ENCODE measurements at places on chromosomes 1 and 21. TPM values are rescaled to one million over a fixed set of nuclear protein-coding genes. Genes with fewer than 3 reads are reported as not detected.

- H3K27ac ChIP-seq = no peak overlapping the region
- peaks cover 10% of the 10 kb centered on the region for H3K4me1 ChIP-seq
- peaks cover 3% of the 10 kb centered on the region for H3K27me3 ChIP-seq
- no peak overlapping the region for H3K4me3 ChIP-seq
- DNase-seq = no peak
- no peaks in the 10 kb centered on the region for H3K36me3 ChIP-seq
These were observed 90.6 kb downstream of the HIVEP3 start for GRCh38 chr1:41827991-41828570.

The CLCA1 gene
- total RNA-seq = not detected

GRCh38 chr1:205554026-205554811 is 49.8 kb downstream of the CDK18 start:
- H3K36me3 ChIP-seq = peaks cover 18% of the 10 kb centered on the region
- H3K4me1 ChIP-seq = no peaks in the 10 kb centered on the region
- H3K27me3 ChIP-seq = peaks cover 3% of the 10 kb centered on the region
- DNase-seq = no peak
- no peak overlapping the region for H3K4me3 ChIP-seq
- no peak overlapping the region for H3K27ac ChIP-seq

DNA sequence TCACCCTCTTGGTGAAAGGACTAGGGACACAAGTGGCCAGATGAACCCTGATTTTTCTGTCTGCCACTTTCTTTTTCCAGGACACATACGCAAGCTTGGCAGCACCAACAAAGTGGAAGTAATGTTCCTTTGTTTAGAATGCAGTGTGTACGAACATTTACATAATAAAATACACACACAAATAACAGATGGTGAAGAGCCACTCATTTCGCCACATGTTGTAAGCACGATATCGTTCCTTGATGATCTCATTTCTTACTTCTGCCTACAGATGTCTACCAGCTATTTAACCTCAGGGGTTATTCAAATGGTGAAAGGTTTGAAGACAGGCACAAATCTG is 670.2 kb upstream of the CXADR start:
- no peak for DNase-seq
- no peaks in the 10 kb centered on the region for H3K27me3 ChIP-seq
- H3K4me1 ChIP-seq = peaks cover 24% of the 10 kb centered on the region
- peak overlapping the region; percentile 92 for H3K27ac ChIP-seq

The PFKFB2 gene
- total RNA-seq = 3.6 TPM

GRCh38 chr1:115977499-115978258 is 1.4 kb downstream of the SLC22A15 start:
- peak overlapping the region; percentile 92 for H3K4me3 ChIP-seq
- peaks cover 2% of the 10 kb centered on the region for H3K27me3 ChIP-seq
- DNase-seq = no peak
- peaks cover 38% of the 10 kb centered on the region for H3K4me1 ChIP-seq
- peak overlapping the region; percentile 93 for H3K27ac ChIP-seq
- H3K36me3 ChIP-seq = no peaks in the 10 kb centered on the region

- H3K27ac ChIP-seq = no peak overlapping the region
- no peak for DNase-seq
- no peak overlapping the region for H3K4me3 ChIP-seq
- H3K36me3 ChIP-seq = peaks cover 3% of the 10 kb centered on the region
- no peaks in the 10 kb centered on the region for H3K4me1 ChIP-seq
- peaks cover 7% of the 10 kb centered on the region for H3K27me3 ChIP-seq
These were observed 7.9 kb upstream of the ELF3 start for GRCh38 chr1:202002507-202002906.

GRCh38 chr1:72439036-72439435 is 156.7 kb upstream of the NEGR1 start:
- H3K36me3 ChIP-seq = no peaks in the 10 kb centered on the region
- no peak overlapping the region for H3K4me3 ChIP-seq
- H3K27ac ChIP-seq = no peak overlapping the region
- DNase-seq = no peak
- H3K4me1 ChIP-seq = peaks cover 14% of the 10 kb centered on the region

- no peaks in the 10 kb centered on the region for H3K4me1 ChIP-seq
- peaks cover 10% of the 10 kb centered on the region for H3K27me3 ChIP-seq
- no peak overlapping the region for H3K4me3 ChIP-seq
- no peak overlapping the region for H3K27ac ChIP-seq
These were observed 3.1 kb downstream of the IL6R start for GRCh38 chr1:154408174-154408777.

DNA sequence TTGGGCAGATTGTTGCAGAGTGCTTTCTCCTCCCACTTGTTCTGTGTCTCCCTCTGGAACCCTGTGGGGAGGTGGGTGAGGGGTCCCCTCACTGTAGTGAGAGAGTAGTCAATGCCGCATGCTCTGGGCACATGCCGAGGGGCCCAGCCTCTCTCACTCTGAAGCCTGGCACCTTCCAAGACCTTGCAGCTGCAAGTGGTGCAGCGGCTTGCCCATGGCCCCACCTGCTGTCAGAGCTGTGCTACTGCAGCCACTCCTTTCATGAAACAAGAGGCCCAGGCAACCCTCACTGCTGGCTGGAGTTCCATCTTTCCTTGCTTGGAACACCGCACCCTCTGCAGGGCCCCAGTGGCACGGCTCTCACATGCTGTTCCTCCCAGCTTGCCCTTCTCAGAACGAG is 58.4 kb upstream of the COL6A1 start:
- peaks cover 2% of the 10 kb centered on the region for H3K4me1 ChIP-seq
- no peak overlapping the region for H3K4me3 ChIP-seq
- H3K27ac ChIP-seq = no peak overlapping the region
- peaks cover 11% of the 10 kb centered on the region for H3K36me3 ChIP-seq
- peak; percentile 83 for DNase-seq

- H3K36me3 ChIP-seq = no peaks in the 10 kb centered on the region
- no peaks in the 10 kb centered on the region for H3K4me1 ChIP-seq
- no peak overlapping the region for H3K4me3 ChIP-seq
- no peak overlapping the region for H3K27ac ChIP-seq
- no peak for DNase-seq
- H3K27me3 ChIP-seq = no peaks in the 10 kb centered on the region
These were observed 213.2 kb downstream of the USH2A start for GRCh38 chr1:216210081-216210480.

DNA sequence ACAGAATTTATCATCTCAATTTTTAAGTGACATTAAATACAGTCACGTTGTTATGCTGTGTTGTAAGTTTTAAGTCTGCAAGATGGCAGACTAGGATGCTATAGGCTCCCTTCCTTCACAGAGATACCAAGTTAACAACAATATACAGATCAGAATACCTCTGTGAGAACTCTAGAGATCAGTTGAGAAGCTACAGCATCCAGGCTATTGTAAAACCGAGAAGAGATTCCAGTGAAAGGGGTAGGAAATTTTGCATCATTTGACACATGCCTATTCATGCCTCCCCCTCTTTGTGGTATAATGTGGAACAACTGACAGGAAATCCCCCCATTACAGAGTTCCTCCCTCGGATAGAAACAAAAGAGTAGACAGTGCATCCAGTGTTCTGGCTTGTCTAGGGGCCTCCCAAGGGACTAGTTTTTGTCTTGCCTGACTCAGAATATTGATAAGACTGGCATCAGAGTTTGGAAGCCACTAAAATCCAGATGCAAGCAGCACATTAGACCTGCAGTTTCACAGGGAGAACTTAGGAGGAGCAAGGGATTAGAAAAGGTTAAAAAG is 80.6 kb downstream of the LBR start:
- H3K36me3 ChIP-seq = no peaks in the 10 kb centered on the region
- H3K4me1 ChIP-seq = peaks cover 5% of the 10 kb centered on the region
- H3K4me3 ChIP-seq = no peak overlapping the region
- H3K27ac ChIP-seq = no peak overlapping the region

DNA sequence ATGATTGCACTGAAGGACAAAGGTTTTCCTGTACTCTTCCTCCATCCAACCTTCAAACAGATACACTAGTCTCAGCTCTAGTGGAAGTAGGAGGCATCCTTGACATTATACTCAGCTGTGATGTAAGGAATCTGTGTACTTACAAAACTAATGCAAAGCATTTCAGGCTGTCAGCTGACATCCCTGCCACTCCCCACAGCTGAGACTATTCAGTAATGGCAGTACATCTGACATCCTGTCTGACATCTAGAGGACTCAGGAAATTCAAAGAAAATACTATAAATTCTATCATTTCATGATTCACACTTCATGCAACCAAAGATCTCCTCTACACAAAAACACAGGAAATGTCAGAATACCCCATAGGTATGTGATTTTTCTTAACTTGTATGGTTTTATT is 325.8 kb downstream of the SMYD3 start:
- peak overlapping the region; percentile 53 for H3K4me3 ChIP-seq
- peak overlapping the region; percentile 88 for H3K27ac ChIP-seq
- H3K4me1 ChIP-seq = peaks cover 61% of the 10 kb centered on the region
- no peaks in the 10 kb centered on the region for H3K36me3 ChIP-seq
- peaks cover 3% of the 10 kb centered on the region for H3K27me3 ChIP-seq

DNA sequence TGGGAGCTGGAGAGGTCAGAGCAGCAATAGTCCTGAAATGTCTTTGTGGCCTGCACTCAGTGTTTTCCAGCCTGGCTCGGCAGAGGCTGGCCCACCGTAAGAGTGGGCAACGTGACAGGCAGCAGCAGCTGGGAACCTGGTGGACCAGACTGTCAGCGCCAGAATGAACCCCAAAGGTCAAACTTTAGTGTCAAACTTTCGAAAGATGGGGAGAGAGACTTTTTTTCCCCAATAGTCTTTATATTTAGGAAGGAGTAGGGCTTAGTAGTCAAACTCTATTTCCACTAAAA is 10.3 kb downstream of the BLACAT1 start:
- no peak overlapping the region for H3K27ac ChIP-seq
- H3K4me3 ChIP-seq = no peak overlapping the region
- no peak for DNase-seq
- H3K36me3 ChIP-seq = no peaks in the 10 kb centered on the region

DNA sequence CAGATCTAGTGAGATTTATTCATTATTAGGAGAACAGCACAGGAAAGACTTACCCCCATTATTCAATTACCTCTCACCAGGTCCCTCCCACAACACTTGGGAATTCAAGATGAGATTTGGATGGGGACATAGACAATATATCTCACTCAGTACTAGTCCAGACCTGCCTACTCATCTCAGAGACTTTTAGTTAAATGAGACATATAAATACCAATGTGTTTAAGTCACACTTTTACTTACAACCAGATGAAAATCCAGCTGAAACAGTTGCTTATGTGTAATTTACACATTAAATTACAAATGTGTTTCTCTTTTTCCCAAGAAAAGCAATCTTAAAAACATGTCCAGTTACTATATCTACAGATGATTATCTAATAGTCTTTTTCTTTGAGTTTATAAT is 1145.6 kb downstream of the KCNT2 start:
- peaks cover 6% of the 10 kb centered on the region for H3K36me3 ChIP-seq
- no peaks in the 10 kb centered on the region for H3K27me3 ChIP-seq
- H3K4me1 ChIP-seq = no peaks in the 10 kb centered on the region
- no peak for DNase-seq
- no peak overlapping the region for H3K4me3 ChIP-seq
- H3K27ac ChIP-seq = no peak overlapping the region

The LRRC8C gene
- 2.6 TPM for total RNA-seq

GRCh38 chr1:58361134-58361533 is 185.4 kb downstream of the OMA1 start:
- H3K27me3 ChIP-seq = peaks cover 2% of the 10 kb centered on the region
- no peaks in the 10 kb centered on the region for H3K36me3 ChIP-seq
- no peak for DNase-seq
- no peak overlapping the region for H3K27ac ChIP-seq
- H3K4me3 ChIP-seq = no peak overlapping the region

The GJA4 gene
- total RNA-seq = not detected

DNA sequence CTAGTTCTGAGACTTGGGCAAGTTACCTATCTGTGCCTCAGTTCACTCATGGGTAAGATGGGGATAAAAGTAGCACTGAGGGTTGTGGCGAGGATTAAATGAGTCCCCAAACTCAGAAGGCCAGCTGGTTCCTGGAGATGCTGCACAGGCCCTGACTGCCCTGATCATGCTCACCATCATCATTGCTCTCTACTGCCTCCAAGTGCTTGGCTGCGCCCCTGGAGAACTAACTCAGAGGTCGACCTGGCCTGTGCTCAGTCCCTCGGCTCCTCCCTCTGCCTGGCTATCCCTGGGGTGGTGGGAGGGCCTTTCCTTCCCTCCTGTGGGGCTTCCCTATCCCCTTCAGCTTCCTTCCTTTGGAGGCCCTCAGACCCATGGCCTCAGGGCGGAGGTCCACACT is 5.6 kb downstream of the SLC5A9 start:
- H3K4me1 ChIP-seq = no peaks in the 10 kb centered on the region
- H3K27ac ChIP-seq = no peak overlapping the region
- H3K36me3 ChIP-seq = no peaks in the 10 kb centered on the region
- H3K27me3 ChIP-seq = peaks cover 4% of the 10 kb centered on the region
- DNase-seq = peak; percentile 41

All from glutamatergic neuron (in vitro differentiated cells).